ENCODE measurements at places on chromosomes 16 and 17.

DNA sequence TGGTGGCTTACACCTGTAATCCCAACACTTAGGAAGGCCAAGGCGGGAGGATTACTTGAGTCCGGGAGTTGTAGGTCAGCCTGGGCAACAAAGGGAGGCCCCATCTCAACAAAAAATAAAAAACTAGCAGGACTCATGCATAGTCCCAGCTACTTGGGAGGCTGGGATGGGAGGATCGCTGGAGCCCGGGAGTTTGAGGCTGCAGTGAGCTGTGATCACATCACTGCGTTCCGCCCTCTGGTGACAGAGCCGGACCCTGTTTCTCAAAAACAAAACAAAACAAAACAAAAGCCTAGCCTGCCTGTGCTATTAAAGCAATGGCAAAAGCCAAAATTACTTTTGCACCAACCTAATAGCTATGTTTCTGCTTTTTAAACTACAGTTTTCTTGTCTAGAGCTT is 1.5 kb downstream of the FCSK start:
- no peak for DNase-seq

GRCh38 chr17:62030264-62030663 is 34.8 kb downstream of the MED13 start:
- DNase-seq, result no peak

DNA sequence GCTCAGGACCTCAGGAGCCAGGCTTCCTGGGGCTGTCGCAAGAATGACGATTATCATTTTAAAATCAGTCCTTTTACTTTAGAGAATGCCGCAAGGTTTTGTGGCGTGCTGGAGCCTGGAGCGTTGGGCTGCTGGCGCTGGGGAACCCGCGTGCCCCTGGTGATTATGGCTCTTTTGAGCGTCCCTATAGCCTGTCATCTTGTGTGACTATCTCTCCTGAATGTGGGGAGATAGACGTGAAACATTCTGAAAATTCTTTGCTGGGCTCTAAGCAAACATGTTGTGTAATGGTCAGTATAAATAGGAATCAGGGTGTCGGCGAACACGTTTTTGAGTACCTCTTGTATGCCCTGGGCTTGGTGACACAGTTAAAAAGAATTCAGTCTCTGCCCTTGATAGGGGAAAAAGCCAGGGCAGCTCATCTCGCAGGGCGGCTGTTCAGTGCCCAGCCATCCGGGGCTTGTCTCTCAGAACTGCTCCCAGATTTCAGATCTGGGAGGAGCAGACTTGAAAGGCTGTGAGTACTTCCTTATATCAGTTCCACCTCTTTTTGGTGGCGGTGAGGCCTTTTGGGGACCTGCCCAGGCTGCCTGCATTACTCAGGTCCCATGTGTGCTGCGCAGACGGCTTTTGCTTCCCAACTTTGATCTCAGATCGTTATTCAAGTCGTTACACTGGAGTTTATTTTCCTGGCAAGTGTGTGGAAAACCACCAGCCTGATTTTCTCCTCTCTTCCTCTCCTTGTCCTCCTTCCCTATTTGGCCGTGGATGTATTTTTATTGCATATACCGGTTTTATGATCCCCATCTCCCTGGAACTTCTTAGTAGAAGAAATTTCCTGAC is 973 bp downstream of the SLC7A6 start:
- peak; percentile 47 for DNase-seq

DNA sequence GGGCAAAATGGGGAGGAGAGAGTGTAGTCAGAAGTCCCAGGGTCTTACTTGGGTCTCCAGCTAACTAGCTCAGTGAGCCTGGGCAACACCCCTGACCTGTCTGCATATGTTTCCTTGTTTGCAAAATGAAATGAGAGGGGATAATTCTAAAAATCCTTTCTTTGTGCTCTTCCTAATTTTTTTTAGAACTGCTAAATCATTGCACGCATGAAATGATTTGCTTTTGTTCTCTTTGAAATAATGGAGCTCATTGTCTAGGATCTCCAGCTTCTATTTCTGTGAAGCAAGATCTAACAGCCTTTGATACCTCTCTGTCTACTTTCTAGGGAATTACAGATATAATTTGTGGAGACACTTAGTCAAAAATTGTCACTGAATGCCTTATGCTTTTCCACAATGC is 181.3 kb downstream of the CDH13 start:
- DNase-seq, result no peak

DNA sequence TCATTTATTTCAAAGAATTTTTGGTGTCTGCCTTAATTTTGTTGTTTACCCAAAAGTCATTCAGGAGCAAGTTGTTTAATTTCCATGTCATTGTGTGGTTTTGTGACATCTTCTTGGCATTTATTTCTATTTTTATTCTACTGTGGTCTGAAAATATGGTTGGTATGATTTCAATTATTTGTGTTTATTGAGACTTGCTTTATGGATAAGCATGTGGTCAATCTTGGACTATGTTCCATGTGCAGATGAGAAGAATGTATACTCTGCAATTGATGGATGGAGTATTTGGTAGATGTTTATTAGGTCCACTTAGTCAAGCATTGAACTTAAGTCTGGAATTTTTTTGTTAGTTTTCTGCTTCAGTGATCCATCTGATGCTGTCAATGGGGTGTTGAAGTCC is 383.0 kb downstream of the PMP22 start:
- no peak for DNase-seq

- no peak for DNase-seq
These were observed 397.4 kb downstream of the SOX9 start for GRCh38 chr17:72518159-72518732.

GRCh38 chr16:80875616-80876015 is 71.2 kb upstream of the CDYL2 start:
- no peak for DNase-seq

- DNase-seq, result no peak
These were observed 190.4 kb downstream of the WWOX start for GRCh38 chr16:78289844-78290277.

DNA sequence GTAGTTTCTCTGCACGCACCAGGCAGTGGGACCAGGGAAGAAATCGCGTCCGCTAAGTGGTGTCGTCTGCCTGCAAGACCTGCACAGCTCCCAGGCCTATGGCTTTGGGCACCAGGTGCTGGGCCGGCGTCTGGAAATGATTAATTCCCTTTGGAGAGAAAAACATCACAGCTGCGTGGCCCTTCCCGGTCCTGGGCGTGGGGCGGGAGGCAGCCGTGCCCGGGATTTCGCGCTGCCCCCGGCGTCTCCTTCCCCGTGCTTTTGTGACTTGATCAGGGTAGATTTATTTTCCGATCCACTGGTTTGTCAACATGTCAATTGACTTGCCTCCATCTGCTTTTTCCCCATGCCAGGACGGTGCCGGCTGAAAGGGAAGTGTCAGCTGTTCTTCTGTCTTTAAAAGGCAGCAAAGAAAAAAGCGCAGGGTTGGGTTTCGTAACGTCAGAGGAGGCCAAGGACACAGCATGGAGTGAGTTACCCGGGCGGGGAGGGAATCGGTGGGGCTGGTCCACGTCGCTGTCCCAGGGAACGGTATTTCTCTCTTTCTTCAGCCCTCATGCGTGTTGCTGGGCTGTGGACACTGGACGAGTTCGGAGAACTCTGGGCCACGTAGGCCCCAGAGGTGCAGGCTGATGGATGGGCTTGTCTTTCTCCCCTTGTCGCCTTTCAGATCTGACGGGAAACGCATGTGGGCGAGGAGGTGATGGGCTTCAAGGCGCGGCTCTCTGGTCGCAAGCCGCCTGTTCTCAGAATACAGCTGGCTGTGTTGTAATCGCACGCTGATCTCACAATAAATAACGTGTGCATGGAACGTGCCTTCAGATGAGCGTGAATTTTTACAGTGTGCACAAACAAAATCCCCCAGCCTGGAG is 188.1 kb upstream of the ZNF469 start:
- DNase-seq, result no peak

DNA sequence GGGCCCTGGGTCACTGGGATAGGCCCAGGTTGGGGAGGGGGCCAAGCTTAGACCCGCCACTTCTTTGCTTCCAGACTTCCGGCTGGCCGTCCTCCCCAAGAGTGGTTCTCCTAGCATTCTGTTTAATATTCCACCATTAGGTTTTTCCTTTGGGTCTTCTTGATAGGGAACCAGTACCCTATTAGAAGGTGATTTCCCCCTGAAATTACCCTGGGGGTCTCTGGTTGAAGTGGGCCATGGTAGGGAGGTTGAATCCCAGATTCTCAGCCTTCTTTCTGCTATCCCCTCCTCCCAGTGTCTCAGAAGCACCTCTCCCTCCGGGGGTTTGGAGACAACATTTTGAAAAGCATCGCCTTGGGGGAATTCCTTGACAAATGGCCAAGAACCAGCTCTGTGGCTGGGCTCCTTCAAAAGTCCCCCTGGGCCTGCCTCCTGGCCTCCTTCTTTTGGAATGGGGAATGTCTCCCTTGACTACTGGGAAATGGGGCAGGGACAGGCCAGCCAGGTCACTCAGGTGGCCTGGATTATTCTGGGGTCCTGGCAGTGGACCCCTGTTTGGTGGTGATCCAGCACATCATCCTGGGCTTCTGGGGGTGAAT is 5.7 kb downstream of the LASP1 start:
- no peak for DNase-seq

- DNase-seq, result no peak
These were observed 64.1 kb upstream of the TRAP1 start for GRCh38 chr16:3781421-3781820.

- no peak for DNase-seq
These were observed 14.4 kb downstream of the SNN start for GRCh38 chr16:11682655-11683096.

GRCh38 chr16:19898924-19899604 is 14.4 kb upstream of the GPRC5B start:
- DNase-seq, result peak; percentile 10

DNA sequence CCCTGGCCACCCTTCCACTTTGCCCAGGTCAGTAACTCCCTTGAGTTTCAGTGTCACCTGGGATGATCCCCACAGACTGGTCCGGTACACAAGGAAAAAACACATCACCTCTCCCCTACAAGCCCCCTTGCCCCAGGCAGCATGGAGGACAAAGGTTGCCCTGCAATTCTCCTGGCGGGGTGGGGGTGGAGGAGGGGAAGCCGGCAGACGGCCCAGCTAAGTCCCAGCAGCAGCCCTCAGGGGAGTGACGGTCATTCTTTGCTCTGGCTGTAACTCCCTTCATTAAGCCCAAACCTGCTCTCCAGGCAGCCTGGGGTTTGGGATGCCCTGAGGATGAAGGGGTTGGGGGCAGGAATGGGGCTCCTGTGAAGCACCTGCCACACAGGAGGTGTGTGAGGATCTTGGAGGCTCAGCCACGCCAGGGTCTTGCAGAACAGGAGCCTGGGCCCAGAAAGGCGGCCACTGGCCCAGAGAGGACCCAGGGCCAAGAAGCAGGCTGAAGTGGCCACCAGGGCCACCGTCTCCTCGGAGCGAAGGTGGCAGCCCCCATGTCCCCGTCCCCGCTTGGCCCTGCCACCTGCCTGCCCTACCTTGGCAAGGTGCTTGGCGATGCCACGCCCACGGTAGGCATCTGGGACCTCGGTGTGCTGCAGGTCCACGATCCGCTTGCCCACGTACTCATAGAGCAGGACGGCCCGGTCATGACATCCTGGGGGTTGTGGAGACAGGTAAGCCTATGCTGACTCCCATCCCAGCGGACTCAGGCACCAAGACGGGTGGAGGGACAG is 9.5 kb downstream of the NATD1 start:
- DNase-seq, result no peak

DNA sequence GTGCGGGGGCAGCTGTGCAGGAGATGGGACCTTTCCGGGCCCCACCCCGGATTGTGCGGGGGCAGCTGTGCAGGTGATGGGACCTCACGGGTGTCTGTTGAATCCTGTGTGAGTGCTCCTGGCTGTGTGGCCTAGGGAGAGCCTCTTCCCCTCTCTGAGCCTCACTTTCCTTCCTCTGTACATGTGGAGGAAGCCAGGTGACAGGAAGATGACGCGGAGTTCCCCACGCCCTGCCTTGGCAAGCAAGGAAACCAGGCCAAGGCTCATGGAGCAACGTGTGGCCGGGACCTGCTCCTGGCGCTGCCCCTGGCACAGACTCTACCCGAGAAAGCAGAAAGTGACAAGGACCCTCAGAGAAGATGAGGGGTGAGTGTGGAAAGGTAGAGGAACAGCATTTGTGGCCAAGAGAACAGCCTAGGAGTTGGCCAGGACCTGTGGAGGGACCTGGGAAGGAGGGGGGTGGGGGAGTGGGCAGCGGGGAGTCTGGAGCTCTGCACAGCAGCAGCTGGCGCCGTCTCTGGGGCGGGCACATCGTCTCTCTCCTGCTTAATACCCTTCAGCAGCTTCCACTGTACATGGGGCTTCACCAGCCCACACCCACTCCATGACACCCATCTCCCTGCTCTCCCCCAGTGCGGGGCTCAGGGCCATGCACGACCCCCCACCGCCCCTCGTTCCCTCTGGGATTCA is 38.4 kb upstream of the PABPN1L start:
- DNase-seq, result no peak

DNA sequence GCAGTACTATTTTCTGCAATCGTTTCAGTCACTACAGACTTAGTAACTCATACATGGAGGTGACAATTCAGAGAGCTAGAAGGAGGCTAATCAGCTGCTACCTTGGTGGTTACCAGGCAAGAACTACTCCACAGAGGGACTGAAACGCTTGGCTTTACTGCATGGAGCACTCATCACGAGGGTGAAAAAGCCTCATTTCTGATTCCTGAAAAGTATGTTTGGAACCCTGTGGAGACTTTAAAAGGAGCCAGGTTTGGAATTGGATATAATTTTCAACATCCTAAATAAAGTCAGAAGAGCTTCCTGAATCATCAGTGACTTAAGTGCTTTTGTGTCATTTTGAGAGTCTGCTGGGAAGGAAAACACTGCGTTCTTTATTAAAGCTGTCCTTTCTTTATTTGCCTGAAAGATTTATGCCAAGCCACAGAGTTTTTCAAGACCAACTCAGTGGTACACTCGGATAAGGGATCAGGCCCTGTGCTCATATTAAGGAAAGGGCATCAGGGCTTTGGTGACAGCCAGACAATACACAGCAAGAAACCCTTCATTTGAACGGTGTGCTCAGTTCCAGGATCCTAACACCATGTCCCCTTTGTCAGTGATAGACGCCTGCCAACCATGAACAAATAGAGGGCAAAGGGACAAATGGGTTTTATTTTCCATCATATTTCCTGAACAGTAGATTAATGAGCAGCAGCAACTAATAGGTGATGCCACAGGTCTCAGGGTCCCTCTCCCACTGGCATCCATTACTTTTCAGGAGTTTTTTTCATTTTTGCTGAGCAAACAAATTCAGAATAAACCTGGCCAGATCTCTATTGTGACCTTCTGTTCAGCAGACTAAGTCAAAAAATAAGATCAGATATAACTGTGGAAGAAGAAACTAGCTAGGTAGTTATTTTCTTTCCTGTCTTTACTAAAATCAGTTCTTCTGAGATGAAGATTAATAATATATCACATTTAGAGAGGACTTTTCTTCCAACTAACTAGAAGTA is 80.5 kb upstream of the CLEC18B start:
- no peak for DNase-seq

- peak; percentile 91 for DNase-seq
These were observed 346 bp upstream of the SLC43A2 start for GRCh38 chr17:1628856-1629503.

DNA sequence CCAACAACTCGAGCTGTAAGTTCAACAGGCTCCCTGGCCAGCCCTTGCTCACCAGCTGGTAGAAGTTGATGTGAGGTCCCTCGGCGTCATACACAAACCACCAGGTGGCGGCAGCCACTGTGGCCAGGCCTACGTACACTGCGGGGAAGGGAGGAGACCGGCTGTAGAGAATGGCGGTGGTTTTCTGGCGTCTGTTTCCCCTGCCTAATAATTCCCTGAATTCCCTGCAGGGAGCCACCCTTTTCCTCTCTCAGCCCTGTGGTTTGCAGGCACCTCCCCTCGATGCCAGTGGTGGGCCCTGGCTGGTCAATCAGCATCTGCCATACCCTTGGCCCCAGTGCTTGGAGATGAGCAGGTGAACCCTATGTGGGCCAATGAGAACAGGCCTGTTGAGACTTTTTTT is 18.9 kb upstream of the P2RX1 start:
- peak; percentile 18 for DNase-seq

- DNase-seq, result no peak
These were observed 45.4 kb downstream of the NDEL1 start for GRCh38 chr17:8481089-8481488.
